ENCODE measurements at places on chromosomes 1 and 21.

GRCh38 chr1:63924600-63924999 is 150.8 kb downstream of the ROR1 start:
- no peak for DNase-seq

DNA sequence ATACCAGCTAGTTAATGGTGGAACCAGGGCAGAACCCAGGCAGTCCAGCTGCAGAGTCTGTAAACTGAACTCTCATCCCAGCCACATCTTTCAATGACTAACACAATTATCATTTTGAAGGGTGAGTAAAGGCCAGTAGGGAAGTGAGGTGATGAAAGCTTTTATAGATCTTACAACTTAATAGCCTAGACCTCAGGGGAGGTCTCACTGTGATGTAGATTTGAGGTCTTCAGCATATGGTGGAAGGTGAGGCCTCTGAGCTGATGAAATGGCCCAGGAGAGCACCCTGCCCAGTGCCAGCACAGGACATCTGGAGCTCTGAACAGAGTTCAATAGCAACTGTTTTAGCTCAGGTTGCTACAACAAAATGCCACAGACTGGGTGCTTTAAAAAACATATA is 44.8 kb upstream of the POU2F1 start:
- no peak for DNase-seq

- no peak for DNase-seq
Measured at GRCh38 chr1:243916160-243916559, 66.1 kb upstream of the AKT3 start.

DNA sequence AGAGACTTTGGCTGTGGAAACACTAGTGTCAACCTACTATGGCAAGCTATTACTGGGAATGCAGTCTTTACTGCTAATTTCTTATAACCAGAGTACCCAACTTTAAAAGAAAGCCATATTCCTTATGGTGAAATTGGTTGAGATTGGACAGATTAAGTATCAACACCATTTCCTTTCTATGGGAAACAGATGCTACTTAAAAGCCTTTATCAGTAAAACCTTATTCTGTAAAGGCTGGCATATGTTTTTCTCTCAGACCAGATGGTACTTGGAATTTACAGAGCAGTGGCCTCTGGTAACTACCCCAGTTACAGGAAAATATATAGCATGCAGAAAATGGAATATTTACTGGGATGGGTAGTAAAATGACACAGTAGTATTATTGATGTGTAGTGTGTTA is 18.8 kb downstream of the IFI44 start:
- DNase-seq: no peak

DNA sequence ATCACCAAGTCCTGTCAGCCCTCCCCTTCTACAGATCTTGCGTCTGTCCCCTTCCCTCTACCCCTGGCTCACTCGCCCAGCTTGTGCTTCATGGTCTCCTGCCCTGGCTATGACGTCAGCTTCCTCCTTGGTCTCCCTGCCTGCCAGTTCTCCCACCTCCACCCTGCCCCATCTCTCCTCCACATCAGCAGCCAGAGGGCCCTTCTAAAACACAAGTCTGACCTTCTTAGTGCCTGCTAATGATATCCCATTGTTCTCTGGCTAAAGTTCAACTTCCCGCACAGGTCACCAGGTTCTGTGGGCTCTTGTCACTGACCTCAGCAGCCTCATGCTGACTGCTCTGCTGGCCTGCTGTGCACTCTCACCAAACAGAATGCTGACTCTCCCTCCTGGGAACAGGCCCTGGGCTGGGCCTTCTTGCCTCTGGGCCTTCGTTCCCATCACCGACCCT is 24.7 kb upstream of the MYCL start:
- no peak for DNase-seq

DNA sequence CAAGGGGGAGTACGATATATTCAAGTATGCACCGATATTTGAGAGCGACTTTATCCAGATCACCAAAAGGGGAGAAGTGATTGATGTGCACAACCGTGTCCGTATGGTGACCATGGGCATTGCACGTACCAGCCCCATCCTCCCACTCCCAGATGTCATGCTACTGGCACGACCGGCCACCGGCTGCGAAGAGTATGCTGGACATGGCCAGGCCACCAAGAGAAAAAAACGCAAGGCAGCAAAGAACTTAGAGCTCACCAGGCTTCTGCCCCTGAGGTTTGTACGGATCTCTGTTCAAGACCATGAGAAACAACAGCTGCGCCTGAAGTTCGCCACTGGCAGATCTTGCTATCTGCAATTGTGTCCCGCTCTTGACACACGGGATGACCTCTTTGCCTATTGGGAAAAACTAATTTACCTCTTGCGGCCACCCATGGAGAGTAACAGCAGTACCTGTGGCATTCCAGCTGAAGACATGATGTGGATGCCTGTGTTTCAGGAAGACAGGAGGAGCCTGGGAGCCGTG is 16.5 kb downstream of the ATF3 start:
- no peak for DNase-seq

- DNase-seq: no peak
Measured at GRCh38 chr1:108190001-108190634, 10.0 kb downstream of the SLC25A24 start.

- peak; percentile 66 for DNase-seq
Measured at GRCh38 chr1:45326627-45327623, at the start of gene HPDL. Gene HPDL, plus strand, starts transcription at chr1:45326895. Its CDS starts 254 bp downstream, at chr1:45327149.

GRCh38 chr1:160437432-160438316 is 37.3 kb downstream of the VANGL2 start:
- no peak for DNase-seq

DNA sequence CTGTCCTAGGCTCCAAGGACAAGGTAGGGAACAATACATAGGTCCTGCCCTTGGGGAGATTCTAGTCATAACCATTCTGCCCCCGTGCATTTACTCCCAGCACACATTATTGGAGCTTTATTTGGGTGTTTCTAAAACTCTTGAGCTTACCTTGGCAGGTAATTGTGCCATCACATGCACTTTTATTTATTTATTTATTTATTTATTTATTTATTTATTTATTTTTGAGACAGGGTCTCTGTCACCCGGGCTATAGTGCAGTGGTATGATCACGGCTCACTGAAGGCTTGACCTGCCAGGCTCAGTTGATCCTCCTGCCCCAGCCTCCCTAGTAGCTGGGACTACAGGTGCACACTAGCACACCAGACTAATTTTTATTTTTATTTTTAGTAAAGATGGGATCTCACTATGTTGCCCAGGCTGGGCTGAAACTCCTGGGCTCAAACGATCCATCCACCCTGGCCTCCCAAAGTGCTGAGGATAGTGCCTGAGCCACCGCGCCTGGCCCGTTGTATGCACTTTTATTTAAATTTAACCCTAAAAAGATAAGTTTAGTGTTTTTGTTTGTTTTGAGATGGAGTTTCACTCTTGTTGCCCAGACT is 9.2 kb downstream of the AGMAT start:
- DNase-seq: no peak
